ENCODE measurements at places on chromosomes 6 and 20. TPM values are rescaled to one million over a fixed set of nuclear protein-coding genes. Genes with fewer than 3 reads are reported as not detected.

Gene ULBP2
- 2.5 TPM for total RNA-seq

Gene GGTLC1
- not detected for total RNA-seq

- peak; percentile 78 for DNase-seq
Measured at GRCh38 chr6:53725791-53726575, 60.4 kb upstream of the KLHL31 start.

- no peak for DNase-seq
Measured at GRCh38 chr6:157497579-157497978, 116.6 kb downstream of the ZDHHC14 start.

DNA sequence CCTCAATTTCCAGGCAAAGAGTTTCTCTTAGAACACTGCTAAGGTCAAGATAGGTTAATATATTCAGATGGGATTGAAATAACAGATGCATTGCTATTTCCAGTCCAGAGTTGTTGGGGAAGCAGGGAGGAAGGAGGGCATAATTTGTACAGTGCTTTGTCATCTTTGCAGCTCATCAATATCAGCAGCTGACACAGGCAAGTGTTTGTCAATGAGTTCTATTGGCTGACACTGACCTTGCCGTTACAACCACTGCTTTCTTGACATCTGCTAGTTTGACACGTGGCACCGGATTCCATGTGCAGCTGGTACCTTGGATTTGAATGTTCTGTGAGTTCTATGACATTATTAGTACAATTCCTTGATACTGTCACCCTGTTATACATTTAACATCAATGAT lies 28.0 kb upstream of the MLIP start:
- no peak for DNase-seq

GRCh38 chr6:161137839-161138542 lies 135.9 kb downstream of the AGPAT4 start:
- DNase-seq: no peak

DNA sequence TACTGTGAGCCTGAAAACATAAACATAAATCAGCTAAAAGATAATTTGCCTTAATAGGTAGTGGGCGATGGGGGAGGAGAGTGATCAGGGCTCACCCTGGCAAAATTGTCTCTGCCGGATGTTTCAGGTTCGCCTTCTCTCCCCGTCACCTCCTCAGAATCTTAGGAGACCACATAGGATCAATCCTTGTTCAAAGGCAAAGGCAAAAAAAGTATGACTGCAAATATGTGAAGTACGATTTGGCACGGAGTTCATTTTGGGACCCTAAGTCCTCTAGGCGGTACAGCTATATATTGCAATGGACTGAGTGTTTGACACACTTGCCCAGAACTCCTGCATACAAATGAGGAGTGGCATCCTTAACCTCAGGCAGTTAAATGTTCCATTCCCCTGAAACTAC lies 649.2 kb upstream of the FLRT3 start:
- no peak for DNase-seq

- DNase-seq: peak; percentile 46
Measured at GRCh38 chr6:144149894-144150709, at the start of gene STX11. TSS of gene STX11 (plus strand) at chr6:144150517. CDS start at chr6:144186628, 36,111 bp downstream.

Gene MAPK13
- total RNA-seq: 32.4 TPM

DNA sequence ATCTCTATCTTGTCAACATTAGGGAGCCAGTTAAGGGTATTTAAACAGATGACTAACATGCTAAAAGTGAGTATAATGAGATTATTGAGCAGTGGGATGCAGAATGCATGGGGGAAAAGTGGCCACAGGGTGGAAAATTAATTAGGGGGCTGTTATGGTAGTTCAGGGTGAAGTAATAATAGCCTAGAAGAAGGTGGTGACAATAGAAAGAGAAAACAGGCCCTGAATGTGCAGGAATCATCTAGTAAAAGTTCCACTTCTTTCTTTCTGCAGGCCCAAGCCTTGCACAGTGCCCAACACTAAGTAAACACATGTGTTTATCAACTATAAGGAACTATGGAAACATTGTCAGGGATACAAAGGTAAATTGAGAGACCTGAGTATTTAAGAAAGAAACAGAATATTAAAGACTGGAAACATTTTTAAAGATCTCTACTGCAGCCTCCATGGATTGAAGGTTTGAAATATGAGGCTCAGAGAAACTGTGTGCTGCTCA lies 7.1 kb upstream of the MYB start:
- no peak for DNase-seq

Gene CLVS2
- 73.4 TPM for total RNA-seq

- DNase-seq: no peak
Measured at GRCh38 chr6:100889351-100889750, 8.2 kb upstream of the ASCC3 start.

DNA sequence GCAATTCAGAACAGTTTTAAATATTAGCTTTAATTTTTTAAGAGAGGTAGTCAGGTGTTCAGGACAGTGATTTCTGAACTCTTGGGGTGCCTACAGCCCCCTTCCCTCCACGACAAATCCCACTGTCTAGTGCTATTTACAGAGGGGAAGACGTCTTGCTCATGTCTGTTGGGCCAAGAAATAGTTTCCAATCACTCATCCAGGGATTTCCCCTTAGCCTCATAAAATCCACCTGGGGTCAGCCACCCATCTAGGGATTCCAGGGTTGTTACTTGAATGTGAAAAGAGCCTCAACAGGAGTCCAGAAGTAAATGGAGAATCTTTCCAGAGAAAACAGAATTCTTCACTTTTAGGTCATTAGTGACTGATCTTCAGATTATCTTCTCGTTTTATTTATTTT lies 37.0 kb downstream of the BICRAL start:
- DNase-seq: no peak

Gene PNPLA1
- total RNA-seq: not detected

GRCh38 chr6:13455552-13455966 lies 31.8 kb downstream of the GFOD1 start:
- no peak for DNase-seq

- DNase-seq: no peak
Measured at GRCh38 chr20:17720755-17721154, 21.0 kb downstream of the BANF2 start.

Gene NXT1
- total RNA-seq: 5.7 TPM

DNA sequence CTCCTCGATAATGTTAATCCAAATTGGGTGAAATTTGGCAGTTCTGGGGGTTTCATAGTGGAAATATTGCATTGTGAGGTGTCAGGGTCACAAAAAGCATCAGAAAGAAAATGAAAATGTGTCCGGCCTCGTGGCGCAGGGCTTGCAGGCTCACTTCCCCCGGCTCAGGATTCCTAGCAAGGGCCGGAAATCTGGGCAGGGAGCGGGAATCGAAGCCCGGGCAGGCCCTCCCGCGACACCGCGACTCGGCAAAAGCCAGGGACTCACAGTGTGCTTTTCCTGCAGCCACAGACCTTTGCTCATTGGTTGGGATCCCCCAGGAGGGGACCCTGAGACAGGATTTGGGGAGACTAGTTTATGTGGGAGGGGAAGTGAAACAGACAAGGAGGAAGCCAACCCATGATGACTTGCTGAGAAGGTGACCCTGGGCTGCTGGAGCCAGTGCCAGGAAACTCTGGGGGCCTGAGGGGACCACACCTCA lies 847 bp upstream of the CD93 start:
- DNase-seq: no peak

Gene TSHZ2
- 19.5 TPM for total RNA-seq

Data from dorsolateral prefrontal cortex (tissue), 122 donors.